NCI-H524 treated with DMSO at 0.1 percent for 48 hours (cell line): ENCODE measurements at places on chromosomes 11 and 22.

DNA sequence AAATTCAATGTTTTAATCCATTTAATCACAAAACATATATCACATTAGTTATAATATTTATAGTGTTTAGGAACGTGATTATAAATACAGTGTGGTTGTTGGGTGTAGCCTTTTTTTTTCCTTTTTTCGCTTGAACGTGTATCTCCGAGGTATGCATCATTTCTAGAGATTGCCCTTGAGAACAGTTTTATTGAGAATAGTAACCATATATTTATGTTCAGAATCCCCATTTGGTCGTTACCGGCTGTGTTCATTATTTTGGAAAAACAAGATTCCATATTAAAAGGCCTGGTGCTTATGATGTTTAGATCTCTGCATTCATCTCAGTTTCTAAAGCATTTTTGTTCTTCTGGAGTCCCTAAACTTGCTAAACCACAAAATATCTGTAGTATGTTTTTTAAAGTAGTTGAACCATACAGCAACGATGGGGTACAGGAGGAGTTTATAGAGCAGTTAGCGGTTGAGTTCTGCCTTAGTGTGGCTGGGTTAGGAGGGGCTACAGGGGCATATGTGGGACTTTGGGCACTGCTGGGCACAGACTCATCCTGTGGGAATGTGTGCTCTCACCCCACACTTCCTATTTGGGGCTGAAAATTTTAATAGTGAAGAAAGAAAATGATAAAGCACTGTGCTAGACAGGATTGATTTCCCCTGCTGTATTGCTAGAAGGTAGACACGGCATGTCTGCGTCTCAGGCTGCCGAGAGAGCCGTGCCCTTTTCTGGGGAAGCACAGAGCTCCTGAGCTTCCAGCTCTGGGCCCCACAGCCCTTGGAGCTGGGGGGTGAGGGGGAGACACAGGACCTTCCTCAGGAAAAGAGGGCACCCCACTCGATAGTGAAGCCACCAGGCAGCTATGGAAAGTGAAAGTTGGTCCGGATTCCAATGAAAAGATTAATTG lies 81.5 kb upstream of the PPARA start:
- DNase-seq = no peak

DNA sequence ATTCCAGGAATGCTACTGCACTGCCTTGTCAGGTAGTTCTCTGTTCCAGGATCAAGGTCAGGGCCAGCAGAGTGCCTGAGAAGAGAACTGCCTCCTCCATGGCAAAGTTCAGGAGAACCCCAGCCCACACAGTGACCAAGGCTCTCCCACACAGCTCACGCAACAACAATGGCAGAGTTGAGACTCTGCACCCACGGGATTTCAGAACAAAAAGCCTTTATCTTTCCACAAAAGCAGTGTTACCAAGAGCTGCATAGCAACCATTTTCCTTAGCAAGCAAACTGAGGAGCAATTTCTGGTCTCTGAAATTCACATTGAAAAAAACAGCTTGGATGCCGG lies 11.1 kb downstream of the PLAAT3 start:
- DNase-seq = no peak

DNA sequence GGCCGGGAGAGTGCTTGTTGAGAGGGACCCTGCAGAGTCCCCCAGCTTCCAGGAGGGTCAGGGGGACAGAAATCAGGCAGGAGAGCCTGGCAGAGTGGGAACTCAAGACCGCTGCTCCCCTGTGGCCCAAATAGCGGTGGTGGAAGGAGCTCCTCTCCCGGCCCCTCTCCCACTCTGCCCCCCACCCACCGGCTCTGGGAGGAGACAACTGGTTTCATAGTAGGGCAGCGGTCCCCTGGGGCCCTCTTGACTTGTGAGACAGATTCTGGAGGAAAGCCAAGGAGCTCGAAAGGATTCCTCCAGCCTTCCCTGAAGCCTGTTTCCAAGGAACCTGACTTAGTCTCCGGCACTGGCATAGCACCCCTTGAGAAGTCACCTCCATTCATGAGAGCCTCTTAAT lies 10.1 kb downstream of the PKNOX2 start:
- DNase-seq = no peak

DNA sequence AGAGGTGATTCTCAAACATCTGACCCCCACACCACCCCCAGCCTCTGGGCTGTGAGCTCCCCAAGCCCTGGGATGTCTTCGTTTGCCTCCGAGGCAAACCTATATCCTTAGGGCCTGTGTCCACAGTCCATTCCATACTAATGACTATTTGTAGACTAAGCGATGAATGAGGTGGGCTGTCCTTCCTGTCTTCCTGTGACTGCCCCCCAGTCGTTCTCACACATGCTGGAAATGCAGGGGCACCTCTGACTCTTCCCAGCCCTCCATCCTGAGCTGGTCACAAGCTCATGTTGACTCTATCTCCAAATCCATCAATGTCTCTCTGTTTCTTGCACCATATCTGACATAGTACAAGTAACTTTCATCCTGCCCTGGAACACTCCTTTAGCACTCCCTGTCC lies 4.8 kb downstream of the ATG16L2 start:
- DNase-seq = no peak

- no peak for DNase-seq
Observed at GRCh38 chr22:30884211-30885000, 84.2 kb downstream of the MORC2 start.

DNA sequence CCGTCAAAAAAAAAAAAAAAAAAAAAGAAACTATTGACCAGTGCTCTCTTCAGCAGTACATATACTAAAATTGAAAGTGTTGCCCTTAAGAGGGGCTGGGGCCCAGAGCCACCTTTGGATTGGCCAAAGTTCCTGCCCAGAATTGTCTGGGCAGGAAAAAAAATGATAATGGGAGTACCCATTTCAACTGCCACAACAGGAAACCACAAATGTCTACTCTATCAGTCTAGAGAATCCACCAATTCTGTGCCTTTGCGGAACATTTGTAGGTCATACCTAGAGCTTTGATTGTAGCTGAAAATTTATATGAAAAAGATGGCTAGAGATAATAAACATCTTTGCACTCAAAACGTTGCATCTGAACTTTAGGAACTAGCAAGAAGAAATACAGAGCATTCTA lies 69.4 kb downstream of the FAM76B start:
- DNase-seq = no peak

- DNase-seq = no peak
Observed at GRCh38 chr11:112632866-112633505, 328.2 kb upstream of the NCAM1 start.

DNA sequence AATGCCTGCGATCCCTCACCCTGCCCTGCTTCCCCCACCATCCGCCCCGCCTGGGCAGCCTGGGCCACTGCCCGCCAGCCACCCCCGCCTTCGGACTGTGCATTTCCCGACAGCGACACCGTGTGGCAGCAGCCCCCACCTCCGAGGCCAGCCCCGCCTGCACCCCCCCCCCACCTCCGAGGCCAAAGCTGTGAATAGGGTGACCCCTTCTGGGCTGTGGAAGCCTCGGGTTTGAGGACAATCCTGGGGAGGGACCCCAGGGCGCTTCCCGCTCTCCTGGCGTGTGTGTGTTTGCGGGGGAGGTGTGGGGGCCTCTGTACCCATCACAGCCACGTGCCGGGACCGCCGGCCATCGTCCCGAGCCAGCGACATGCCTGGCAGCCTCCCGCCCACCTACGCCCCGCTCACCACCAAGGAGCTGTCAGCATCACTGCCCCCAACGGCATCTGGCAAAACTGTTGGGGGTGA lies 33.8 kb upstream of the PPARA start:
- peak; percentile 38 for DNase-seq

DNA sequence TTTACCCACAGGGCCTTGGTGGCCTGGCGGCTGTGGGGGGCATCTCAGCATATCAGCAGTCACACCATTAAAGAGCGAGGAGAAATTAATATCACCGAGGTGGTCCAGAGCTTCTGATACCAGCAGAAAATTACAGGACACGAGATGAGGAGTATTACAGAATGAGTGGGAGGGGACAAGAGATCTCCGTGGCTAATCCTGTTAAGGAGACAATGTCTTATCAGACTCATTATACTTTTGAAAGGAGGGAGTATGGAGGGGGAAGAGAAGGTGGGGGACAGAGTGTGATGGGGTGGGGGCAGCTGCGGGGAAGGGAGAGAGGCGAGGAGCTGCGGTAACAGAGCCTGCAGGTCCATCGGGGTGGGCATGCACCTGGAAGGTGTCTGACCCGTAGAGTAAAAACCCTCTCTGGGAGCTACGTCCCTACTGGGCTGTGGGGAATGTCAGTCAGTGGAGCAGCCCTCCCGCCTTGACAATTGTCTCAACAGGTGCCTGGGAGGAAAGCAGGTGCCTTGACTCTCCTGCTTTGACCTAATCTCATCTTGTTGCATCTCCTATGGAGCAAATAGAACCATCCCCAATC lies 224.2 kb downstream of the CEP164 start:
- DNase-seq = no peak

DNA sequence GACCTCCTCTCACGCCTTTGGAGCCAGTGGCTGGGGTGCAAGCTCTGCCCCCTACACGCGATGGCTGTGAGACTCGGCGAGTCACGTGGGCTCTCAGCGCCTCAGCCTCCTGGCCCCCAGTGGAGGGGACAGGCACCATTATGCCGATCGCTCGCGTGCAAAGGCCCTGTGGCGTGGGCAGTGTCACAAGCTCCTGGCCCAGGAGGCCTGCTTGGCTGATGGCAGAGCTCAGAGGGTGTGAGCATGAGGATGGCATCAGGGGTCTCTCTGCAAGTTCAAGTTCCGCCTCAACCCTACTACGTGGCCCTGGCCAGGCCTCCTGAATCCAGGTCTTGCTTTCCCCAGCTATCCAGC lies 90.8 kb upstream of the KCNQ1OT1 start:
- no peak for DNase-seq

DNA sequence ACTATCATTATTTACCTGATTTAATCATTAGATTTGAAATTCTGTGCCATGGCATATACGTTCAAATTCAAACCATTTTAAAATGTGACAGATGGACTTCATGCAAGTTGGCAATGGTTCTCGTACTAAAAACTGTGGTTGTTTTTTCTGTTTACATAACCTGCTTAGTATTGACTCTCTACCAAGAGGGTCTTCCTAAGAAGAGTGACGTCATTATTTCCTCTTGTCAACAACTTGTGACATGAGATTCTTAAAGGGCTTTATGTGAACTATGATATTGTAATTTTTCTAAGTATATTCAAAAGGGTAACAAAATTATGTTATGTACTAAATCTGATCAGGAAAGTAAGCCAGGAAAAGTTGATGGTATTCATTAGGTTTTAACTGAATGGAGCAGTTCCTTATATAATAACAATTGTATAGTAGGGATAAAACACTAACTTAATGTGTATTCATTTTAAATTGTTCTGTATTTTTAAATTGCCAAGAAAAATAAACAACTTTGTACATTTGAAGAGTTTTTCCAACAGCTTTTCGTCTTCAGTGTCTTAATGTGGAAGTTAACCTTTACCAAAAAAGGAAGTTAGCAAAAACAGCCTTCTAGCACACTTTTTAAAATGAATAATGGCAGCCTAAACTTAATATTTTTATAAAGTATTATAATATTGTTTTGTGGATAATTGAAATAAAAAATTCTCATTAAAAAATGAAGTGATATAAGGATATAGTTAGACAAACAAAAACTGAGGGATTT lies 87.0 kb downstream of the GRK3 start:
- no peak for DNase-seq

DNA sequence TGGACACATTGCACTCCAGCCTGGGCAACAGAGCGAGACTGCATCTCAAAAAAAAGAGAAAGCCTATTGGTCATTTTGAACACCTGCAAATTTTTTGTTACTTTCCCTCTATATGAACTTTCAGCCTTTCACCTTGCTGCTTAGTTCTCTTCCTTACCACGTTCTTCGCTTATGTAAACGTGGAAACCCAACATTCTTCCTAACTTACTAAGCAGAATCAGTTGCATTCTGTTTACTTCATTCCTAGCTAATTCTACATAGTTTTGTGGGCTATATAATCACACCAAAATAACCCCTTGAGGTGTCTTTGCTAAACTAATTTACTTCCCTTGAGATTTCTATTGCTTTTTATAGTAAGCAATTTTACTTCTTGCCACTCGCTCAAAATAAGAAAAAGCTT lies 23.2 kb downstream of the MS4A4A start:
- DNase-seq = no peak

DNA sequence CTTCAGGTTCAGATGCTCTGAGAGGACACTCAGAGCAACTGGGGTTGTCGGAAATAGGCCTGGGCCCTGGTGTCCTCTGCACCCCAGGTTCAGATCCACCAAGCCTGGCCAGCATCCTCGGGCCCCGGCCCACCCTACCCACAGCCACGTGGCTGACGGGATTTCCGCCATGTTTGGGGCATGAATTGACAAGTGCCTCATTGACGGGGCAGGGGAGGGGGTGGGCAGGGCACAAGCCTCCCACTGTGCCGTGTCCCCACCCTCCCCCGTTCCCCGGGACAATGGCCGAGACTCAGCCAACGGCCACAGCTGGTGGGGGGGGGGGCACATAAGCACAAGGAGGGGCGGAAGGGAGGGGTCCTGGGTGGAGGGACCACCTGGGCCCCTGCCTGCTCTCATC lies 8.5 kb downstream of the MYRF start:
- DNase-seq = no peak

DNA sequence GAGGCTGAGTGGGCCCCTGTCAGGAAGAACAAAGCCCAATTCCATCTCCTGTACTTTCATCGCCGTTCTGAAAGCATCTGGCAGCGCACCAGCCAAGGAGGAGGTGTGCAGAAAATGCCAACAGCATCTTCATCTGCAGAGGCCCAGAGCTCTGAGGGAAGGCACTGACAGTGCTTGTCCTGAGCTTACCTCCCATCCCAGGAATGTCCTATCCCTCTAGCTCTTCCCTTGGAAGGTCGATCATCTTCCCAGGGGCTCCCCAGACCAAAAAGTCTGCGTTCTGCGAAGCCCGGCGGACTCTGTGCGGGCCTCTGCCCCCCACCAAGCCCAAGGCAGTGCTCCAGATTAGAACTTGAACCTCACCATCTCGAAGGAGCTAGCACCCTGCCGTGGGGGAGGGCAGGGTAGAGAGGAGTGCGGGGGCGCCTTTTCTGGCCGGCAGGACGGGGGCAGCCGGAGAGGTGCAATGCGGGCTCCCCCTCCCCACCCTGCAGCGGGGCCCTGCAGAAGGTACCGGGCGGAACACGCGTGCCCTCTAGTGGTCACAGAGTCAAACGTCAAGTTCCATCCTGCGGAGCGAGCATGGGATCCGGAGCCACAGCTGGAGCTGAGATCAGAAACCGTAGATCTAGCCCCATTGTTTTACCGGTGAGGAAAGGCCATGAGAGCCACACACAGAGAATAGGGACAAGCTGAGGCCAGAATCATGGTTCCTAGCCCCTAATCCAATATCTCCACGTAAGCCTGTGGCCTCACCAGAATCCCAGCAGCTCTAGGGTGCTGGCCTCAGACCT lies 5.0 kb downstream of the SCN2B start:
- DNase-seq = no peak

DNA sequence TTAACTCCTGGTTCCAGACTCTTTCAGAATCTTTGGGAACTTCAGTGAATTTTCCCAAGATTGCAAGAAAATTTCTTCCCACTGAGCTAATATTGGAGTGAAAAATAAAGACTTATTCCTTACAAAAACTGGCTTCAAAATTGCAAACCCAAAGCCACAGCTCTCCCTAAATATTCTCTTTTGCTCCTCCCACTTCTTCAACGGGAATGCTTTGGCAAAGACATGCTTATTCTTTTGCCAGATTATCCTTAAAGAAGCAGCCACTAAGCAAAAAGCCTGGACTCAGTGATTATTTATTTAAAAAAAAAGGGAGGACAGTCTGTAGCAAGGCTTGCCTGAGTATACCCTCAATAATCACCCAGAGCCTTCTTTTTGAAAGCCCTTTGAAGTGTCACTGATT lies 902.4 kb upstream of the CCDC90B start:
- DNase-seq = no peak
